ENCODE measurements at places on chromosomes 2 and 18.

- H3K36me3 ChIP-seq: no peaks in the 10 kb centered on the region
- no peak overlapping the region for H3K4me3 ChIP-seq
- H3K27me3 ChIP-seq: peaks cover 69% of the 10 kb centered on the region
- peaks cover 4% of the 10 kb centered on the region for H3K4me1 ChIP-seq
- H3K27ac ChIP-seq: no peak overlapping the region
Measured at GRCh38 chr2:31578316-31578715, 2.4 kb downstream of the SRD5A2 start.

DNA sequence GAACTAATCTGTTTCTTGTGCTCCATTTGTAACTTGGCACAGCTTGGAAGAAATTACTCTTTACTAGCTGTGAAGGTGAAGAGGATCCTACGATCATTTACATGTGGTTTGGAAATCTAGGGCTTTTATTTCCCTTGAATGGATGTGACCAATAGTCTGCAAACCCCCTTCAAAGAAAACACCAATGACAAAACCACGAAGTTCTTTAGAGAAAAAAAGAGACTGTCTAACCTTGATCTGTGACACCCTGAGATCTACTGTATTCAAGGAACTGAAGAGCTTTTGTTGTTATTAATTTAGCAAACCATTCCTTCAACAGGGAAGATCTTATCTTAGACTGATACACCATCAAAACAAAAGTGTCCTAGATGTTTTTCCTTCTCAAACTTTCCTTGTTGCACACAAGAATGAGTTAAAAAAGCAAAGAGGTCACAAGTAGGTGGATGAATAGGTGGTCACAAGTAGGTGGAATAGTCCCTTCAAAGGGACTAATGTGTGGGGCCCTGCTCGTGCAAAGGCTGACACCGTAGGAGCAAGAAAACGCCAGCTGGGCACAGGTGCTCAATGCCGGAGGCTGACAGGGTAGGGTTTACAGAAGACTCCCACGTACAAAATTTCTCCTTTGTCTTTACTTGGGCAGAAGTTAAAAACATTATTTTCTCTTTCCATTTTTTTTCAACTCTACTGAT, 95.6 kb upstream of the ITGB6 start:
- H3K27me3 ChIP-seq: no peaks in the 10 kb centered on the region
- peaks cover 36% of the 10 kb centered on the region for H3K4me1 ChIP-seq
- H3K4me3 ChIP-seq: no peak overlapping the region

GRCh38 chr2:2570360-2570759, 239.3 kb upstream of the MYT1L start:
- no peak for DNase-seq
- H3K4me3 ChIP-seq: no peak overlapping the region
- H3K27me3 ChIP-seq: peaks cover 10% of the 10 kb centered on the region
- H3K27ac ChIP-seq: no peak overlapping the region
- H3K36me3 ChIP-seq: no peaks in the 10 kb centered on the region

DNA sequence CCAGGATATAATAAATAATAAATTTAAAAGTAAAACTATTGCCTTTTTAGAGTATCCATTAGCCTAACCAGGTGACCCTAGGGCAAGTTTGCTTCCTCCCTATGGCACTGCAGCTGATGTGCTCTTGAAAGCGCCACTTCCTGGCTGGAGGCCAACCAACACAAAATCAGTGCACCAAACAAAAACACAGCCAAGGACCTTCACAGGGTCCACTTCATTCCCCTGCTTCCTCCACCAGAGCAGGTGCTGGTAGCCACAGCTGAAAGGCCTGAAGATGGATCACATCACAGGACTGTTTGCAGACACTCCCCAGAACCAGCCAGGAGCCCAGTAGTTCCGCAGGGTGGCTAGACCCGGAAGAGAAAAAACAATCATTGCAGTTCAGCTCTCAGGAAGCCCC, 108.8 kb downstream of the TWIST2 start:
- H3K27me3 ChIP-seq: peaks cover 2% of the 10 kb centered on the region
- no peak overlapping the region for H3K27ac ChIP-seq
- no peak overlapping the region for H3K4me3 ChIP-seq
- peaks cover 34% of the 10 kb centered on the region for H3K36me3 ChIP-seq
- H3K4me1 ChIP-seq: peaks cover 26% of the 10 kb centered on the region
- DNase-seq: no peak

DNA sequence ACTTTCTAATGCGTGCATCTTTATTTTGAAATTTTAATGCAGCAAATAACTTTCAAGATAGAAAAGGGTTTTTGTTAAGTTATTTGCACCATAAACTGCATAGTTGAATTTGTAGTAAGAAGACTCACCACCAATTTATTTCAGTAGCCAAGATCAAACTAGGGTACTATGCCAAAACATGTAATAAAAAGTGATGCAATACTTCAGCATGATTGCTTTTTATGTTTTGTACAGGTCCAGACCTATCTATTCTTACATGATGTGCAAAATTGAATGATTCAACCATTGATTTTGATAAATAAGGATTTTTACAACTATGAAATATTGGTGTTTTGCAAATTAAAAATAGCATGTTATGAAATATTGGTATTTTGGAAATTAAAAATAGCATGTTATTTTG, 26.7 kb downstream of the AGPS start:
- H3K4me3 ChIP-seq: no peak overlapping the region
- peaks cover 6% of the 10 kb centered on the region for H3K4me1 ChIP-seq
- no peak for DNase-seq
- H3K36me3 ChIP-seq: peaks cover 25% of the 10 kb centered on the region
- no peaks in the 10 kb centered on the region for H3K27me3 ChIP-seq

DNA sequence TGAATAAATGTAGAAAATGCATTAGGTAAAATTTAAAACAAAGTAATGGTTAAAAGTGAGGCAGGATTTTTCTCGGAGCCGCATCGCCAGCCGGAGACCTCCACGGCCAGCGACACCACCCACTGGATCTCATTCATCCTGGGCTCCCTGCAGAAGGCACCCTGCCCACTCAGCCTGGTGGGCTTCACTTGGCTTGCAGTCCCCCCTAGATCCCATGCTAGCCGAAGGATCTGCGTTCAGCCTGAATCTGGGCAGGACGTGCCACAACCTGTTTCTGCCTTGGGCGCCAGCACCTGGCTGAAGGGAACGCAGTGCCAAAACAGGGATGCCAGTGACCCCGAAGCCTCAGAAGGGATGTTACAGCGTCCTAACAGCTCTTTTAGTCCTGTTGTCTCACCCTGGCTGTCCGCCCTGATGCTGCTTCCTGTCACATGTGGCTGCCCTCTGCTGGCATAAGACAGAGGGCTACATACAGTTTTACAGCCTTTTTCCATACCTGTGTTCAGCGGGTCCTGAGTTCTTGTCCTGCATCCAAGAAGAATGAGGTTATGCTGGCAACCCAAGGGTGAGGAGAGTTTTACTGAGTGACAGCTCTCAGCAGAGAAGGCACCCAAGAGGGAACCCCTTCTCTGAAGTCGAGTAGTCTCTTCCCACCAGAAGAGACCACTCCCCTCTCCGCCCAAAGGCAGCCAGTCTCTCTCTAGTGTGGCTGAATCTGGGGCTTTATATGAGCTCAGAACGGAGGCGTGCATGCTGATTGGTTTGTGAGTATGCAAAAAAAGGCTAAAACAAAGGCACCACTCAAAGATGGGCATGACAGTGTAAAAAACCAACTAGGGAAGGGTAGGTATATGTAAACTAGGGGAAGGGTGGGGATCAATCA, 173.1 kb upstream of the GYPC start:
- no peak overlapping the region for H3K4me3 ChIP-seq
- H3K4me1 ChIP-seq: no peaks in the 10 kb centered on the region
- peak; percentile 9 for DNase-seq
- H3K36me3 ChIP-seq: no peaks in the 10 kb centered on the region

DNA sequence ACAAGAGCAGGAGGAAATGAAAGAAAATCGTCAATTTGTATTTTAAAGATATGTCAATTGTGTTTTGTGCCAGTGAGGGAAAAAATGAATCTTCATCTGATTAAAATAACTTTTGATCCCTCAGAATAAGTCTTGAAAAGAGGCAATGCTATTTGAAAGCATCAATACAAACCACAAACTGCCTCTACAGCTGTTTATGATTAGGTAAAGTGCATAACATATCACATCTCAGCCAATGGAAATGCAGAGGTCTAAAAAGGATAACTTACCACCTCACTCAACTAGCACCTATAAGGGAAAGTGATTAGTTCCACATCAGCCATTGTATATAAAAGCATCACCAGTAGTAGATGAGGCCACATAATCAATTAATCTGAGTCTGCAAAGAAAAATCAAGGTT, 492.2 kb upstream of the CDH2 start:
- peaks cover 9% of the 10 kb centered on the region for H3K4me1 ChIP-seq
- no peak for DNase-seq
- no peaks in the 10 kb centered on the region for H3K36me3 ChIP-seq
- H3K27me3 ChIP-seq: no peaks in the 10 kb centered on the region

DNA sequence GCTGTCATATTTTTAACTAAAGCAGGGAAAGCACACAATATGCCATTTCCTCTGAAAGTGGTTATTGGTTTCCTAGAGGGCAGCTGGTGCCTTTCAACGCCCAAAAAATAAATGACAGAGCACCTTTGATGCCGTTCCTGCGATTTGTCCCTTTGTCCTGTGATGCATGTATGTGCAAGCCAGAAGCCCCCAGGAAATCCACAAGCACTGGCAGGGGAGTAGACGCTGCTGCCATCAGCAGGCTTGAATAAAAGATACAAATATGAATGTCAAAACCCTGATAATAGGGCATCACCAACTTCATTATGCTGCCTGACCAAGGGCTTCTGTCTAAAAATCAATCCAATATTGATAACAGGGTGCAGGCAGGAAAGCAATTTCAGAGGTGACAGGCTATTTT, 246.1 kb downstream of the FBXO15 start:
- H3K36me3 ChIP-seq: no peaks in the 10 kb centered on the region
- H3K4me1 ChIP-seq: no peaks in the 10 kb centered on the region
- H3K4me3 ChIP-seq: no peak overlapping the region

- no peaks in the 10 kb centered on the region for H3K36me3 ChIP-seq
- DNase-seq: no peak
- H3K4me1 ChIP-seq: peaks cover 7% of the 10 kb centered on the region
- peaks cover 6% of the 10 kb centered on the region for H3K27me3 ChIP-seq
Measured at GRCh38 chr2:162234620-162235462, 8.4 kb downstream of the FAP start.

GRCh38 chr18:79393635-79394533, 1.8 kb upstream of the NFATC1 start:
- no peaks in the 10 kb centered on the region for H3K36me3 ChIP-seq
- peak overlapping the region; percentile 80 for H3K4me3 ChIP-seq
- H3K27me3 ChIP-seq: peaks cover 91% of the 10 kb centered on the region
- H3K4me1 ChIP-seq: peaks cover 18% of the 10 kb centered on the region
- H3K27ac ChIP-seq: no peak overlapping the region

DNA sequence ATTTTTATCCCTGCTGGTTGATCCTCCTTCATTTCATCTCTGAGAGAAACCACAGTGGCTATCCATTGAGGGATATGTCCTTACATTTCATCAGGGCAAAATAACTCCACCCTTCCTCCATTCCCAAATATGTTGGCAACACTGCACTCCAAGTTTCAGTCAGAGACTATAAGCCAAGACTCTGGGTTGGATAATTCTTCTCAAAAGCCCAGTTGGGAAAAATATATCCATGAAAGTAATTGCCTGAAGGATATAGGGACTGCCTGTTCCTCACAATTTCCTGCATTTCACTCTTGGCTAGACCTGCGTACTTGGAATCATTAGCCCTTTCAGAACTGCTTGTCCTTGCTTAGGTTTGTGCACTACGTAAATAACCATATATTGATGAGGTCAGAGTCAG, 27.9 kb upstream of the EPB41L3 start:
- peaks cover 42% of the 10 kb centered on the region for H3K4me1 ChIP-seq
- no peak for DNase-seq
- H3K27me3 ChIP-seq: no peaks in the 10 kb centered on the region
- no peak overlapping the region for H3K4me3 ChIP-seq
- no peaks in the 10 kb centered on the region for H3K36me3 ChIP-seq

GRCh38 chr2:40370007-40370395, 81.9 kb downstream of the SLC8A1 start:
- no peaks in the 10 kb centered on the region for H3K36me3 ChIP-seq
- no peak overlapping the region for H3K27ac ChIP-seq
- no peaks in the 10 kb centered on the region for H3K27me3 ChIP-seq
- no peak for DNase-seq
- H3K4me3 ChIP-seq: no peak overlapping the region

GRCh38 chr2:48328159-48328809, 201.7 kb upstream of the STON1 start:
- peaks cover 22% of the 10 kb centered on the region for H3K4me1 ChIP-seq
- H3K27me3 ChIP-seq: no peaks in the 10 kb centered on the region
- no peaks in the 10 kb centered on the region for H3K36me3 ChIP-seq
- H3K27ac ChIP-seq: peak overlapping the region; percentile 14
